Adrenal gland (tissue), 19 donors: ENCODE measurements at places on chromosomes 4 and X. TPM values are rescaled to one million over a fixed set of nuclear protein-coding genes. Genes with fewer than 3 reads are reported as not detected.

Gene CXorf38
- 18.3 TPM for total RNA-seq

Gene USP51
- 6.2 TPM for total RNA-seq

Gene MAD2L1
- total RNA-seq, result 2.7 TPM

Gene OTUD6A
- not detected for total RNA-seq

Gene CT45A10
- total RNA-seq, result not detected

Gene UBE2A
- total RNA-seq, result 35.6 TPM

Gene GJB1
- not detected for total RNA-seq

Gene COMMD8
- total RNA-seq, result 28.4 TPM

Gene FHDC1
- 0.41 TPM for total RNA-seq

Gene NALF2
- 0.87 TPM for total RNA-seq

Gene LEF1
- 26.3 TPM for total RNA-seq

Gene CXCL8
- 2.2 TPM for total RNA-seq

Gene SPACA5
- not detected for total RNA-seq

Gene CT45A5
- total RNA-seq, result not detected
